ENCODE measurements at places on chromosomes 11 and 22.

DNA sequence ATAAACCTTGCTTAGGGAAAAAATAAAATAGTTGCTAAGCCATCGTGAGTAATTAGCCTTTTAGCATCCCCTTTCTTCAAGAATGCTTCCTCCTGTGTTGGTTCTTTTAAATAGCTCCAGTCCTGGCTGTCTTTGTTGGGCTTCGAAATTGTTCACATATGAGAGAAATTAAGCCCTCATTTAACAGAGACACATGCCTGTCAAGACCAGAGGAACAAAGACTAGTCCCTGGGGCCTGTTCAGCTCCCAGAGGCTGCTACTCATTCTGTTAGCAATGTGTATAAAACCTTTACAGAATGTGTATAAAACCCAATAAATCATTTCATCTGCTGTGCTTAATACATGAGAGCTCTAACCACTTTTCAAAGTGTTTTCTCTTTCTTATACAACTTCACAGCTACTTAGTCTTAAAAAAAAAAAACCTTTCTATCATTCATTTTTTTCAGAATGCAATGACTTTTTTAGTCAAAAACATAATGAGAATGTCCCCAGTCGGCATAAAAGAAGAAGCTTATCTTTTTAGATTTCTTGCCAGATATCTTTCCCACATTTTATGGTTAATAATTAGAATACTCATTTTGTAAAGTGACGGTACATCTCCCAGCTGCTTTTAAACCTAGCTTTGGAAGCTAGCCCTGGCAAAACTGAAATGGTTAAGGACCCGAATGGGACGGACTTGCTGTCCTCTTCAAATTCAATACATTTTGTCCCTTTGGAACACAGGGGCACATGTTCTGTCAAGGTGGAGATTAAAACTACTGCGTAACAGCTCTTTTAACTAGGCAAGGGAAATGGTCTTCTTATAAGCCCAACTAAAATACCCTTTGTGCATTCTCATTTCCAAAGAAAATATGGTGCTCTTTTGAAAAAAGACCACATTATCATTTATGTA lies 186.1 kb downstream of the SOX6 start:
- DNase-seq, result no peak

GRCh38 chr22:32328306-32329201 lies 29.1 kb upstream of the RFPL3 start:
- DNase-seq, result no peak

DNA sequence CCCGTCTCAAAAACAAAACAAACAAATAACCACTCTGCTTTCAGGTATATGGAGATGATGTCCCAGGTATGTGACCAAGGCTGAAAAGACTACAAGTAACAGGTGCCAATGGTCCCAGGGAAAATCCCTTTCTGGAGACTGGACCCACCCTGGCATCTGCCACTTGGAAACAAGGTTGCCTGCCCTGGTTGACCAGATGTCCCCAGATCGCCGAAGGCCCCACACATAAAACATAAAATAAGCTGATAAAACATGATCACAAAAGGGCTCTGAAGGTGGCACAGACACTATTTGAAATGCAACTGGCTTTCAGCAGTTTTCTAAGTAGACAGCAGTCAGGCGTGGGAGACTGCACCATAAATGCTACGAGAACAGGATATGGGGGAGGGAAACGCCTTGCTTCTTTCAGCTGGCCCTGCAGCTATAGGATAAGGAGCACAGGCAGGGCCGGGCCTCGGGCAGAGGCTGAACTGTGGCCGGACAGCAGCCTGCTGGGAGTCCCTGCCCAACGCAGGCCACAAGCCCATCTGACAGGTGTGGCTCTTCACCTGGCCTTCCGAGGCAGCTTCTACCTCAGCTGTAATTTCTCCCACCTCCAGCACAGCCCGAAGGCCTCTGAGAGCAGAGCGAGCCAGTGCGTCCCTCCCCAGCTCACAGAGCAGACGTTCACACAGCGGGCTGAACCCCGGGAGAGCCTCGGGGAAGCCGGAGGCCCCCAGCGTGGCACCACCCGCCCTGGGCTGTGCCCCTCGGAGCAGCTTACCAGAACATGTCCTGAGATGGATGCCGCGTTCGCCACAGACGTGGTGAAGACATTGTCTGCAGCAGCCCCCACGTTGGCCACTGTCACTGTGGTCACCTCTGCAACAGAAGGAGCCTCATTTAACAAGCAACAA lies 4.0 kb downstream of the DEAF1 start:
- DNase-seq, result no peak

GRCh38 chr11:77361184-77361583 lies 59.7 kb upstream of the GDPD4 start:
- no peak for DNase-seq

GRCh38 chr11:66867425-66868040 lies 10.7 kb downstream of the LRFN4 start:
- DNase-seq, result no peak

DNA sequence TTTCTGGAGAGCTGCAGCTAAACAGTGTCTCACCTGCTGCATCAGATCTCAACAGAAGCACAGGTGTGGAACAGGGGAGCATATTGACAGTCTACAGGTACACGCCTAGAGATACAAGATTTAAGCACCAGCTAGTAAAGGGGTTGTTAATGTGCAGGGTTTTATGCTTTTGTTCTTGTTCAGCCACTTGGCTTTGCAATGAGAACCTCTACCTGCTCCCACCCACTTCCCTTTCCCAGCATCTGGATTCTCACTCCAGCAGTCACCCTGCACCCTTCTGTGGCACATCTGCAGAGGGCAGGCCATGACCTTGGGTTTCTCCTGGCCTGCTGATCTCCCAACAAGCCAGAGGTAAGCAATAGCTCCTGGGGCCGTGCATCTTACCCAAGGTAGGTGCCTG lies 446.6 kb downstream of the BUD13 start:
- no peak for DNase-seq

GRCh38 chr11:73158356-73159051 lies 16.4 kb upstream of the FCHSD2 start:
- DNase-seq, result no peak

DNA sequence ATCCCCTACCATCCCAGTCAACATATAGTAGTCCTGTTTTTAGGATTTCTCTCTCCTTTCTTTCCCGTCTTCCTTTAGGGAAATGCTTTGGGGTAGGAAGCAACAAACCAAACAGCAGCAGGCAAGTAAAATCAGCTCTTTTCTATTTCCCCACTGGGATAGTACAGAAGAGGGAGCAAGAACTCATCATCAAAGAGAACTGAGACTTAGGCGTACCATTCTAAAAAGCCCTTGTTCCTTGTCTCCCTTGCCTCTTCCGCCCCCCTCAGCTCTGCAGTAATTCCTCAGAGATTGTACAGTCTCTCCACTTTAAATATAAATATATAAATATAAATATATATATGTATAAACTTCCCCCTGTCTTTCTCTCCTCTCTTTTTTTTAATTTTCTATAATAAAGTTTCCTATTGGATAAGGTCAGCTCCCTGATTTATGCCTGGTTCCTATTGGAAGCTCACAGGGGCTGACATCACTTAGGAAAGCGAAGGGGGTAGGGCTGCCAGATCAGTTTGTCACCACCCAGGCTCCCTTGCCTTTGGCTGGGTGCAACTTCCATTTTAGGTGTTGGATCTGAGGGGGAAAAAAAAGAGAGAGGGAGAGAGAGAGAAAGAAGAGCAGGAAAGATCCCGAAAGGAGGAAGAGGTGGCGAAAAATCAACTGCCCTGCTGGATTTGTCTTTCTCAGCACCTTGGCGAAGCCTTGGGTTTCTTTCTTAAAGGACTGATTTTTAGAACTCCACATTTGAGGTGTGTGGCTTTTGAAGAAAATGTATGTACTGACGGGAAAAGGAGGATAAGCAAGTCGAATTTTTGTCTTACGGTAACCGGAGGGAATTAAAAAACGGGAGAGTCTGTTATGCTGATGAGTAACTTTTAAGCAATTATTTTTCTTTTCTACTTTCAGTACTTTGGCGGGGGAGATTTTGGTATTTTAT lies at the start of gene CTNND1:
CTNND1 (plus strand) TSS at position 502 of the 934 bp plus-strand sequence. CDS start 29,677 bp downstream, outside the sequence.
- DNase-seq, result no peak

DNA sequence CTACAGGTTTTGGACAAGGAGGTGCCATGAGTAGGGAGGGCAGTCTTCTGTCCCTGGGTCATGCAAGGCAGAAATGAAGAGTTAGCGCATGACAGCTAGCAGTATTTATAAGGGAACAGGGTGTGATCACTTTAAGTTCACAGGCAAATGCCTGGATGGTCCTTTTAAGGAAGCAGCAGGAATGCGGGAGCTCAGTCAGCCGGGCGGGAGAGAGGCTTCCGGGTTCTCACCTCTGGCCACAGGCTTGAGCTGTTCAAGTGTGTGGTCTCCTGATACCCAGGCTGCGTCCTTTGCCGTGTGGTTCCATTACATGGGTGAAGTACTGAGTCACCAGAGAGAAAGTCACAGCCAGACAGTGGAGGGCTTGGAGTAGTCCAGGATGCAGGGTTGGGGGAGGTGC lies 105.4 kb downstream of the BCR start:
- DNase-seq, result no peak

GRCh38 chr11:67671211-67671520 lies 3.3 kb downstream of the ALDH3B2 start:
- no peak for DNase-seq

- DNase-seq, result no peak
Measured at GRCh38 chr11:44928144-44928543, 22.5 kb downstream of the TP53I11 start.

GRCh38 chr11:84408946-84409411 lies 1122.8 kb upstream of the CCDC90B start:
- DNase-seq, result no peak

- no peak for DNase-seq
Measured at GRCh38 chr11:112396076-112396475, 135.4 kb upstream of the PLET1 start.
